Effector CD8-positive, alpha-beta T cell (primary cell): ENCODE measurements at places on chromosomes 2 and 18.

DNA sequence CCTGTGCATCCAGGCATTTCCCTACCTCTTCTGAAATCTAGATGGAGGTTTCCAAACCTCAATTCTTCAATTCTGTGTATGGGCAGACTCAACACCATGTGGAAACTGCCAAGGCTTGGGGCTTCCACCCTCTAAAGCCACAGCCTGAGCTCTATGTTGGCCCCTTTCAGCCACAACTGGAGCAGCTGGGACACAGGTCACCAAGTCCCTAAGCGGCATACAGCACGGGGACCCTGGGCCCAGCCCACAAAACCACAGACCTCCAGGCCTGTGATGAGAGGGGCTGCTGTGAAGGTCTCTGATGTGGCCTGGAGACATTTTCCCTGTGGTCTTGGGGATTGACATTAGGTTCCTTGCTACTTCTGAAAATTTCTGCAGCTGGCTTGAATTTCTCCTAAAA is 255.4 kb downstream of the TDRD15 start:
- no peak for DNase-seq

DNA sequence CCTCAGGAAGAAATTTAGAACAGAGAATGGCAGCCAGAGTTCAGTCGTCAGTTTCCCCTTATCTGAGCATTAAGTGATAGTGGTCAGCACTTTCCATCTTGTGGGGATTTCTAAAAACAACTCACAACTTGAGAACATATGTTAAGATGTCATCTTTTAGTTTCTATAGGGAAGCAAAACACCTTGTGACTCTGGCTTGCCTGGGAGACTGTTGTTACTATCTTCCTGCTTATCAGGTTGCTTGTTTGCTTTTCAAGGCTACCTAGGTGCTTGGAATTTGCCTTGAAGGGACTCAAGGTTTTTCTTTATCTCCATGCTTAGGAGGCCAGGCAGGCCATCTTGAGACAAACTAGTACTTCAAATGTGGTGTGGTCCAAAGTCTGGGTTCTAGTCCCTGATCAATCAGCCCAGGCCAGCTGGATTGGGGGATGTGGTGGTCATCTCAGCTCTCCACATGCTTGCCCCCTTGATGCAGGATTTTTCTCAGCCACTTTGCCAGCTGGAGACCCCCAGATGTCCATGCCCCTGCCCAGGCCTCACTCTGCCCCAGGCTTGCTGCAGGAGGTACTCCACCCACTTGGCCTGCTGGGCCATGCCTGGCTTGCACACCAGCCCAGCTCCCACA is 125.9 kb downstream of the LYPD1 start:
- no peak for DNase-seq

DNA sequence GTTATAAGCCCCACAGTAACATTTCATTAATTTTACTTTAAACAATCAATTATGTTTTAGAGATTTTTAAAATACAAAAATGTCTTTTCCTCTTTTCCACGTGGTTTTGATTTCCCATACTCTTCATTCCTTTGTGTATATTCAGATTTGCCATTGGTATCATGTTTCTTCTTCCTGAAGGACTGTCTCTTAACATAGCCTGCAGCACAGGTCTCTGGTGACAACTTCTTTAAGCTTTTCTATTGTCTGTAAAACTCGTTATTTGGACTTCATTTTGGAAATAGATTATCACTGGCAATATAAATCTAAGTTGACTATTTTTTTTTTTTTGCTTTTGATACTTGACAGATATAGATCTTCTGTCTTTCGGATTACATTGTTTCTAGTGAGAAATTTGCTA is 115.2 kb upstream of the KLHL29 start:
- no peak for DNase-seq

DNA sequence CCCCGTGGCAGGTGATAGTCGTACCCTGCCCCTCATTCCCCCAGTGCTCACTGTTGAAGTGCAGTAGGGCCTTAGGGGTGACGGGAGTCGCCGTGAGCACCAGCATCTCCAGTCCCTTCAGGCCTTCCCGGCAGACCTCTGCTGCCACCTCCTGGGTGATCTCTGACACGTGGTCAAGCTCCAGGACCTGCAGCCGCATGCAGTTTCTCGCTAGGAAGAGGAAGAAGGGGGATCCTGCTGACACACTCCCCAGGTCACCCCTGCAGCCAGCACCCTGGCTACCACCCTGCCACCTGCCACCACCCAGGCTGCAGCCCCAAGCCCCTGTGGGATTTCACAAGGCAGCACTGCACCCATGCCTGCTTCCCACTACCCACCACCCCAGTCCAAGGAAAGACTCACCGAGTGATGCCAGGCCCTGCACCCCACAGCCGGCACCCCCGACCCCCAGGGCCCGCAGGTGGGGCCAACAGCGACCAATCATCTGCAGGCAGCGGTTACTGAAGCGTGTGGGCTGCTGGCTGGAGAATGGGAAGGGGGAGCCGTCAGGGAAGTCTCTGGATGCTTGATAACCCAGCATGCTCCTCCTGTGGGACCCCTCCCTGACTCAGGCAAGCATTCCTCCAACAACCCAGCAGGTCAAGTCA is 23.8 kb downstream of the FBXO41 start:
- no peak for DNase-seq

- no peak for DNase-seq
Observed at GRCh38 chr18:76274468-76275289, 220.4 kb downstream of the ZNF516 start.

DNA sequence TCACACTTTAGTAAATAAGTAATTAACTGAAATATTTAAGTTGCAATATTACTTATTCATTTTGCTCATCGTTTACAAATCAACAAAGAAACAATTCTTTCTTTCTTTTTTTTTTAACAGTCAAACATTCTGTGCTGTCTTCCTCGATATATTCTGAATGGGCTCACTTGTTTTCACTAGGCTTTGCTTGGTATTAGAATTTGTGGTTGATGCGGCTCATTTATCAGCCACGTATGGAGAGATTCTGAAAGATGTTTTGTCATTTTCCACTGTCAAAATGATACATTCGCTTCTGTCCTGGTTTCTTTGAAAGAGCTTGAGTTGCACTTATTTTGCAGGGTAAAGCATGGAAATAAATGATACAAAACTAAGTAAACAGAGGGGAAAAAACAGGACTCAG is 323.7 kb downstream of the LRRTM1 start:
- DNase-seq: no peak

GRCh38 chr2:198137733-198138132 is 333.3 kb downstream of the PLCL1 start:
- no peak for DNase-seq
